ENCODE measurements at places on chromosomes 2 and 18. TPM values are rescaled to one million over a fixed set of nuclear protein-coding genes. Genes with fewer than 3 reads are reported as not detected.

SOWAHC gene
- 11.1 TPM for total RNA-seq

PRKAG3 gene
- total RNA-seq = not detected

CIB4 gene
- total RNA-seq = not detected

PMAIP1 gene
- total RNA-seq = 14.3 TPM

GREB1L gene
- total RNA-seq = 10.1 TPM

FAM161A gene
- 2.0 TPM for total RNA-seq

VWC2L gene
- total RNA-seq = not detected

ZAP70 gene
- not detected for total RNA-seq

WNT6 gene
- total RNA-seq = not detected

RTP5 gene
- total RNA-seq = not detected

PLCD4 gene
- 4.7 TPM for total RNA-seq

CREG2 gene
- 1.4 TPM for total RNA-seq

RBBP8 gene
- 19.9 TPM for total RNA-seq

ARHGEF4 gene
- total RNA-seq = 0.33 TPM

TCF23 gene
- total RNA-seq = not detected

DNA sequence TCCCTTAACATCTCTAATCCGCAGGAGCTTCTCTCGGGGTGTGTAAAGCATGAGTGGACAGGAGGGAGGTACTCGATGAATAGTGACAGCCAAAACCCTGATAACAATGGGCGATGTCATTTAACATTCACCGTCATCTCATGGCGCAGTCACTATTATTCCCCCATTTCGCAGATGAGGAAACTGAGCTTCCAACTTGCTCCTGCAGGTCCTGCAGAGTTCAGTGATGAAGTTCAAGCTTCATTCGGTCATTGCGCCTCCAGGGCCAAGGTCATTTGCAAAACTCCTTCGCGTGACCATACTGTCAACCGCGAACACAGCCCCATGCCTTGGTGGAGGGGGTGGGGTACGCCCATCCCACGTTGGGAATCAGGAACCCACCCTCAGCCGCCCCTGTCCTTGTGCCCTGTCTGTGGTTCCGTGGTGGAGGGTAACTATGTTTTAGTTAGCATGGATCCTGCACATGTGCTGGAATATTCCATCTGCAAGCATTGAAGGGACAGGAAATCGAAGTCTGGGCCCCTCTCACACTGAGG, 215.5 kb downstream of the TFCP2L1 start:
- no peak for DNase-seq

DNA sequence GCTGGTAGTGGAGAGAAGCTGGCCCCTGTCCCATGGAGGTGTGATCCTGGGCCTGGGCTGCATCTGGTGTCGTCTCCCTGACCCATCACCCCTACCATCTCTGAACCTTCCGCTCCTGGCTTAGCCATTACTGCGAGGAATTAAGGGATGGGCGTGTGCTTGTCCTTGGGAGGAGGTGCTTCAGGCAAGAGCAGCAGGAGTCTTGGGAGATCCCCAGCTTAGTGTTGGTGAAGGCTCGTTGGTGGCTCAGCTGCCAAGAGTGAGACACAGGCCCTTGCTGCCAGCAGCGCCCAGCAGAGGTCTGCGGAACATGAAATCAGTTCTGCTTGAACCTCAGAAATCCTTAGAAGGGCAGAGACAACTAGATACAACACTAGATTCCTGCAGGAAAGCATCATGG, 59.9 kb upstream of the TGFA start:
- no peak for DNase-seq

DNA sequence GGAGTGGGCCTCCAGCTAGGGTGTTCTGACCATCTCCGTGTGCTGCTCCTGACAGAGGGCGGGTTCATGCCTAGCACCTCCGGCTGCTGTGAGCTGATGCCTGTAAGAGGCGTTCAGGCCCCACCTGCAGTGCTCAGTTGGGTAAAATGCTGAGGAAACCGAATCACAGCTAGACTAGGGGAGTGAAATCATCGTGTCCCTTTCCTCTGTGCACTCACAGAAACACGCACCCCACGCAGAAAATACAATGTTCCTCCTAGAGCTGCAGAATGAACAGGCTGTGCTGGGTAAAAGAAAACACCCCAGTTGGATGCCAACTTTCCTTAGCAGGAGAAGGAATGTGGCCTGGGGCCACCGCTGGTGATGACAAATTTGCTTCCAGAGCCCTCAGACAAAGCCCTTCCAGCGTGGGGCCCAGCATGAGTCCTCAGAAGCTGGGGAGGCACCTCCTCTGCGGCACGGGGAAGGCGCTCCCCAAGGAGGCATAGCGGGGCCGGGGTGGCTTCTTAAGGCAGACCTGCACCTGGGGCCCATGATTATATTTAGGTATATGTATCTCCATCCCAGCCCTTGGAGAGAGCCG, 16.3 kb upstream of the ARHGEF4 start:
- no peak for DNase-seq

- no peak for DNase-seq
Measured at GRCh38 chr18:42977982-42978637, 137.4 kb downstream of the RIT2 start.

DNA sequence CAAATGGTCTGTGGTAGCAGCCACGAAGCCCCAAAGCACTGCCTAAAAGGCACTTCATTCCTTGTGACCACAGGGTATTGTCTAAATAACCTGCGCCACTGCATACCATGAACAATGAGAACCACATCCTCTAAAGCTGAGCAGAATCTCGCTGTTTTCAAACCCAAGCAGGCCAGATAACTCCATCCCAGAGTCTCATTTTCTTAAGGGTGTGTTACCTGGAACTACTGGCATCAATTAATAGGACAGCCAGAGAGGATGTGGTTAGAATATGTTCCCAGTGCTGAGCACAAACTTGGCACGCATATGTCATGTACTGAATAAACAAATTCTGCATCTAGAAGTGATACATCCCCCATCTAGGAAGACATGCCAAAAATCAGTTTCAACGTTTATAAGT, 13.0 kb downstream of the VPS4B start:
- DNase-seq = no peak

- no peak for DNase-seq
Measured at GRCh38 chr18:14117606-14118005, 14.6 kb downstream of the ZNF519 start.

GRCh38 chr2:104501342-104501741, 352.6 kb upstream of the POU3F3 start:
- DNase-seq = no peak

- no peak for DNase-seq
Measured at GRCh38 chr2:109537565-109538222, 76.1 kb downstream of the SEPTIN10 start.

DNA sequence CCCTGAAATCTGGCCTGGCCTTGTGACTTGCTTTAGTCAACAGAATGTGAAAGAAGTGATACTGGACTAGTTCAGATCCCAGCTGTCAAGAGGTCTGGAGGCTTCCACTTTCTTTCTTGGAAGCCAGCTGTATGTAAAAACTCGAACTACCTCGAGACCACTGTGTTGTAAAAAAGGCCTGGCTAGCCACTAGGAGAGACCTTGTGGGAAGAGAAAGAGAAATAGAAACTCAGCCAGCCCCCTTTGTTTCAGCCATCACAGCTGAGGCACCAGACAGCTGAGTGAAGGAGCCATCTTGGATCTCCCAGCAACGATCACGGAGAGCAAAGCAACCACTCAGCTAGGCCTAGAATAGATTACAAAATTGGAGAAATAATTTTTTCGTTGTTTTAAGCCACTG, 324.9 kb upstream of the TCF4 start:
- no peak for DNase-seq

GRCh38 chr2:189486237-189486770, 45.0 kb downstream of the WDR75 start:
- DNase-seq = no peak

- DNase-seq = peak; percentile 79
Measured at GRCh38 chr2:10036095-10036884, 7.1 kb upstream of the KLF11 start.

- DNase-seq = no peak
Measured at GRCh38 chr2:143321994-143322393, 192.8 kb downstream of the ARHGAP15 start.

GRCh38 chr2:234388591-234388990, 108.3 kb downstream of the ARL4C start:
- DNase-seq = no peak

- DNase-seq = no peak
Measured at GRCh38 chr2:124908411-124908810, 883.3 kb downstream of the CNTNAP5 start.

GRCh38 chr2:231709981-231710798, 1.9 kb downstream of the PTMA start:
- peak; percentile 91 for DNase-seq

DNA sequence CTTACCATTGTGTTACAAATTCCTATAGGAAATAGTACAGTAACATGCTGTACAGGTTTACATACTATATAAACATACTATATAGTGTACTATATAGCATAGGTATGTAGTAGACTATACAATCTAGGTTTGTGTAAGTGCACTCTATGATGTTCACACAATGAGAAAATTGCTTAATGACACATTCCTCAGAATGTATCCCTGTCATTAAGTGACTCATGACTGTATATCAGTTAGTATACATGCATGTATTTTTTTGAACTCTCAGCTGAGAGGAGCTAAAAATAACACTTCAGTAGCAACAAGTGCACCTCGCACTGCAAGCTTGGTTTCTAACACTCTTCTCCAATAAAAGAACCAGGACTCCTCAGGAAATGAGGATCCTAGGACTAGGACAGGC, 19.5 kb upstream of the ASXL3 start:
- no peak for DNase-seq

DNA sequence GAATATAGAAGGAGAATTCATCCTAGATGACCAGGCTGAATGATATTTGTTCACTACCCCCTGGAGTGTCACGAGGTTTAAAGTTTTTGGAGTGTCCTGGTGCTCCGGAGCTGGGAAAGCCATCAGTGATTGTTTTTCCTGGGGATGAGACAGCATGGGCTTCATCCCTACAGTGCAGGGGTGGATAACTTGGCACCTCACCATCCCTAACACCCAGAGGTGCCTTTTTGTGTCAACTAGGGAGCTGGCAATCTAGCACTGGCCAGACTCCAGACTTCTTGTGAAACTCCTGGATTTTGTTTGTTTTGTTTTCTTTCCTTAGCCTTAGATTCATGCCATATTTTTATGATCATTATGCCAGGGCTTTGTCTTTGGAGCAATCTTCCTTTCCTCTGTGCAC, 164.8 kb downstream of the PRKCE start:
- no peak for DNase-seq

- DNase-seq = no peak
Measured at GRCh38 chr2:219442256-219443015, 7.8 kb downstream of the SPEG start.

- no peak for DNase-seq
Measured at GRCh38 chr2:198880986-198881385, 576.8 kb downstream of the SATB2 start.

GRCh38 chr2:66576561-66577320, 141.8 kb downstream of the MEIS1 start:
- no peak for DNase-seq

GRCh38 chr2:62297624-62298010, 101.7 kb downstream of the B3GNT2 start:
- DNase-seq = no peak

DNA sequence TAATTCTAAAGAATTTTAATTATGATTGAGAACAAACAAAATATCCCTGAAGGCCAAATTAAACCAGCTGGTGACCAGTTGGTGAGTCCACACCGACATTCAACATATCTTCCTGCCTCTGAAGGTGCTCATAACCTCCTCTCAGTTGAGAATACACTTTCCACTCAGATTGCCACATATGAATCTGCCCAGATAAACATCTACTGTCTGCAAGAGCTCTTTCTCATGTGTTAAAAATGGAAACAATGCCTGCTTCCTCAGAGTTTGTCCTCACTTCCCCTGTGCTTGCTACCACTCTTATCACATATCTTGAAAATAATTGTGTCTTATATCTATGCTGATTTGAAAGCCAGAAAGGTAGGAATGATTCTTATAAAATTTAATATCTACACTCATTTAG, 177.7 kb upstream of the GULP1 start:
- peak; percentile 12 for DNase-seq

GRCh38 chr2:37867166-37867565, 57.9 kb upstream of the RMDN2 start:
- DNase-seq = no peak

DNA sequence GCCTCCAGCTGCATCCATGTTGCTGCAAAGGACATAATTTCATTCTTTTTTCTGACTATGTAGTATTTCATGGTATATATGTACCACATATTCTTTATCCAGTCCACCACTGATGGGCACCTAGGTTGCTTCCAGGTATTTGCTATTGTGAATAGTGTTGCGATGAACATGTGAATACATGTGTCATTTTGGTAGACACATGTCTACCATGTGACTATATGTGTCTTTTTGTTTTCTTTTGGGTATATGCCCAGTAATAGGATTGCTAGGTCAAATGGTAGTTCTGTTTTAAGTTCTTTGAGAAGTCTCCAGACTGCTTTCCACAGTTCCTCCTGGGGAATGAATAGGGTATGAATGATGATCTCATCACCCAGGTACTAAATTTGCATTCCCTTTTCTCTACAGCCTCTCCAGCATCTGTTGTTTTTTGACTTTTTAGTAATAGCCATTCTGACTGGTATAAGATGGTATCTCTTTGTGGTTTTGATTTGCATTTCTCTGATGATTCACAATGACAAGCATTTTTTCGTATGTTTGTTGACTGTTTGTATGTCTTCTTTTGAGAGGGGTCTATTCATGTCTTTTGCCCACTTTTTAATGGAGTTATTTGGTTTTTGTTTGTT, 35.6 kb upstream of the FEZ2 start:
- DNase-seq = no peak

GRCh38 chr18:61322265-61322873, 10.9 kb upstream of the CDH20 start:
- peak; percentile 78 for DNase-seq

- no peak for DNase-seq
Measured at GRCh38 chr2:237911363-237912017, 52.1 kb downstream of the RAMP1 start.

- DNase-seq = no peak
Measured at GRCh38 chr2:112669667-112670066, 23.9 kb downstream of the SLC20A1 start.

- no peak for DNase-seq
Measured at GRCh38 chr2:130878316-130878715, 41.6 kb downstream of the ARHGEF4 start.

- DNase-seq = peak; percentile 48
Measured at GRCh38 chr18:24991141-24992060, 360.6 kb downstream of the ZNF521 start.

DNA sequence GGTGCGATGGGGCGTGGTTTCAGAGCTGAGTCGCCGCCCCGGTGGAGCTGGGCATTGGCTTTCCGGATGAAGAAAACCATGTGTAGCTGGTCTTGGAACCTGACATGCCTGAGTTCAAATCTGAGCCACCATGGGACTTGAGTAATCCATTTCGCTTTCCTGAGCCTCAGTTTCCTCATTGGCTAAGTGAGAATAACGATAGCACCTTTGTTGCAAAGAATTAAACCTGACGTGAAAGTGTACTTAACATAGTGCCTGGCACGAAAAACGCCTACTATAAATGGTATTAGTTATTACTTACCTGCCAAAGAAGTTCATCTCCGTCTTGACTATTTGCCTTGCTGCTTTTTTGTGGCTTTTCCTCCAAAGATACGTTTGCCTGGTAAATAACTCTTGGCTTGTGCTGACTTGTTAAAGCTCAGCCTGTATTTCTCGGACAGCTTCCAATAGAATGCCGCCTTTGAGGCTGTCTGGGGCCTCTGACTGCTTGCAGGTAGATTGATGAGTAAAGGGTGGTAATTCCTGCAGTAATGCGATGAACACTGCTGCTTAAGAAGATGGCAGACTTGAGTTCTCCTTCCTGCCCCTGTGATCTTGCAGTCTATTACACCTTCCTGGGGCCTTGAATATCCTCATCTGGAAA, 1.3 kb downstream of the CDCA7 start:
- DNase-seq = peak; percentile 31

- peak; percentile 33 for DNase-seq
Measured at GRCh38 chr2:221780281-221780688, 208.2 kb upstream of the EPHA4 start.

GRCh38 chr2:72185206-72185605, 37.5 kb upstream of the CYP26B1 start:
- peak; percentile 48 for DNase-seq
